ENCODE measurements at places on chromosomes 1 and 21. TPM values are rescaled to one million over a fixed set of nuclear protein-coding genes. Genes with fewer than 3 reads are reported as not detected.

The PALMD gene
- total RNA-seq, result not detected

The NPHS2 gene
- total RNA-seq, result not detected

The KIF26B gene
- not detected for total RNA-seq

DNA sequence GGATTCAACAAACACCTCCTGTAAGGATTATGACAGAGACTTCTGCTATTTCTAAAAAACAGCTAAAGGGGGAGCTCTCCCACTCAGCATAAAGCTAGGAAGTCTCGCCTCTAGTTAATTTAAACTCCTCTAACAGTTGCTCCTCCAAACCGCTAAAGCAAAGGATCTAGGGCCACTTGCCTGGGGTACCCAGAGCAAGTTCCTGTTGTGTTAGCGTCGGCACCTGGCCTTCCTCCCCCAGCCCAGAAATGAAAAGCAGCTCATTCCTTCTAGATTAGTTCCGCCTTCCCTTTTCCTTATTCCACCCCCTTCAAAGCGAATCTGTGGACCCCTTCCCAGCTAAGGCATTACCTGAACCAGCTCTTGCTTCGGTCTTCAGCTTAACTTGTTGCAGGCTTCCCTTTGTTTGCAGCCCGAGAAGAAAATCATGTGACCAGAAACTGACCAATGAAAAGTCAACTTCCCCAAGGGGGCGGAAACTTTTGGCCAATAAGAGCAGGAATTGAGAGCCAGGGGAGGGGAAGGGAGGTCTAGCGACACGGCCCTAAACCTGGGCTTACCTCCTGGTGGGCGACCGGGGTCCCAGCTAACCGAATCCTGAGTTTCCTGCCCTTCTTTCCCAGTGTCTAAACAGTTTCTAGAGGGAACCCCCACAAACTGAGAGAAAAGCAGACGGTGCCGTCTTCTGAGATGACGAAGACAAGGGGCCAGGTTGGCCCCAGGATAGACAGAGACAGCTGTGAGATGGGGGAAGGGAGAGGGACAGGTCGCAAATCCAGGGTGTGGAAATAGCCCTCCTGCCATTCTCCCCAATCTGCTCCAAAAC lies at the start of gene PBXIP1:
Gene PBXIP1 (minus strand): TSS at position 382 of the 826 bp plus-strand sequence. CDS start 2,378 bp downstream, outside the sequence.
- peak; percentile 80 for DNase-seq

GRCh38 chr1:167659881-167660280 lies 29.8 kb downstream of the RCSD1 start:
- no peak for DNase-seq
